ENCODE measurements at places on chromosomes 11 and 22.

- DNase-seq: peak; percentile 47
Observed at GRCh38 chr22:31046539-31047226, 34.4 kb upstream of the SMTN start.

GRCh38 chr11:3890806-3891205 is 35.3 kb downstream of the STIM1 start:
- no peak for DNase-seq

DNA sequence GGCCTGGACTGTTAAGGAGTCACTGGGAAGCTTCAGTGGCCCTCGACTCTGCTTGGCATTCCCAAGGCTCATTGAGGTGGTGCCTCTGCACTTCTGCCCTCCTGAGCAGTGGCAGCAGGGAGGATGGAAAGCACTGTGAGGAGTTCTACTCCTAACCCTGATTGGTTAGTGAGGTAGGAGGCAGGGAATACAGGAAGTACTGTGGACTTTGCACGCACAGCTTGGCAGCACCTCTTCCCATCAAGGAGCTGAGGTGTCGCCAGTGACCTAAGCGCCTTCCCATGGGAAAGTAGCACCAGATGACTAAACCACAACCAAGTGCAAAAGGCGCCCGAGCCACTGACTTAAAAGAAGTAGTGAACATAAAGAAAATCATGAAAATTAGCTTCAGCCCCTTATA is 152.5 kb upstream of the CADM1 start:
- no peak for DNase-seq

- no peak for DNase-seq
Observed at GRCh38 chr11:126797457-126798169, 203.0 kb downstream of the KIRREL3 start.

DNA sequence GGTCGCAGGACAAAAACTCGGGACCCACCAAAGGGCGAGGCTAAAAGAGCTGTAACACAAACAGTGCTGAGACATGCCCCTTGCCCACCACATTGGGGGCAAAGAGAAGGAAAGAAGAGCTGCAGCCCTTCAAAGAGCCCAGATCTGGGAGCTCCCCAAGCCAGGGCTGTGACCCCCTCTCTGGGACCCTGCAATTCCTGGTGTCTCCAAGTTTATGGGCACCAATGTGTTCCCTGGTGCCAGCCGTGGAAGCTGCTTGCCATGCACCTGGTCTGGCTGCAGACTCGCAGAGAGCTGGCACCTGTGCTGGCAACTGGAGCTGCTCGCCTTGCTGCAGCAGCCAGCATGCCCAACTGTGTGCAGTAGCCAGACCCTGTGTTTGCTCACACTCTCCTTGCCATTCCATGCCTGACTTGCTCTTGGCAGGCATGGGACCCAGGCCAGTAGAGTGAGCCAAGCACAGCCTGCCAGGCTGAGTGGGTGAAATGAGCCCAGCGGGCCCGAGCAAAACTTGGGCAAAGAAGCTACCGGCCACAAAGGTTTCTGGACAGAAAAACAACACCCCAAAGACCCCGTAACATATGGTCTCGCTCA is 16.0 kb downstream of the RRP8 start:
- no peak for DNase-seq

DNA sequence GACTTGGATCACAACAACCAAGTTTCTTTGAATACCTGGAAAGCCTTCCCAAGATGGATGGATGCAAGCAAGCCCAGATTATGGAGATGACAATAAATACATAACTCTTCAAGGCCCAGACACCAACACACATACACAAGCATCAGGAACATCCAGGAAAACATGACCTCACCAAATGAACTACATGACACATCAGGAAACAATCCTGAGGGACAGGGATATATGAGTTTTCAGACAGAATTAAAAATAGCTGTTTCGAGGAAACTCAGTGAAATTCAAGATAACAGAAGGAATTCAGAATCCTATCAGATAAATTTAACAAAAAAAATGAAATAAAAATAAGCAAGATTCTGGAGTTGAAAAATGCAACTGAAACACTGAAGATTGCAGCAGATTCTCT is 659.4 kb downstream of the METTL15 start:
- DNase-seq: no peak

GRCh38 chr22:40507491-40507890 is 129.0 kb downstream of the MRTFA start:
- DNase-seq: no peak

- peak; percentile 82 for DNase-seq
Observed at GRCh38 chr11:110128161-110128560, 35.0 kb downstream of the ZC3H12C start.

DNA sequence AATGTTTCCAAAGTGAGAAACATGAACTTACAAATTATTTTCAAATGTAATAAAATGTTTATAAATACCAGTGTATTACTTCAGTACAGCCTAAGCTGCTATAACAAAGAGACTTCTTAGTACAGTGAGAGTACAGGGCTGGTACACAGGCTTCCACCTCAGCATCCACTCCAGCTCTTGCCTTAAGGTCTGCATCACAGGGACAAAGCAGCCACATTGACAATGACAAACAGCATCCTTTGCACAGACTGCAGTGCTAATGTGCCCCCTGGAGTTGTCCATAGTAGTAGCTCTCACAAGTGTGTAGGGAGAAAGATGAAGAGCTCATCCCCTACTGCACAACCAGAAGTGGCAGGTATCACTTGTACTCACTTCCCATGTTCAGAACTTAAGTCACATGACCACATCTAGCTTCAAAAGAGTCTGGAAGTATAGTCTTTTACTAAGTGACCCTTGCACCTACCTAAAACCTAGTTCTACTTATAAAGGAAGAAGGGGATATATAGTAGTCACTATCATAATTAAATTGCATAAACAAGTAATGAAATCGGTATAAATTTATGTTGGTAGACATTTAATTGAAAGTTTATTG is 10.7 kb upstream of the LIPT2 start:
- no peak for DNase-seq

DNA sequence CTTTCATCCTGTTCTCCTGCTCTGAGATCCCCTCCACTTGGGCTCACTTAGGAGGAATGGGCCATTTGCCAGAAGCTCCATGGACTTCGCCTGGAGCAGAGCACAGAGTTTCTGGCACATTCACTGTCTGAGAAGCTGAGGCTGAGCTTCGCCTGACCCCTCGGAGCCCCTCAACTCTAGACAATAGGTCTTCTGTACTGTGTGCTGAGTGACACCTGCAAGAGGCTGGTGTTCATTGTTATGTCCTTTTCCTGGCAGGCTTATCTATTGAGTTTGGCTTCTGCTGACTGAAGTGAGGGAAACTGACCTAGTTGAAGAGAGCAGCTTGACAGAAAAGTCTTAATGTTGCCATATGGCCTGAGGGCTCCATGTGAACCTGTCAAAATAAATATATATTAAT is 124.3 kb downstream of the EHF start:
- DNase-seq: no peak

DNA sequence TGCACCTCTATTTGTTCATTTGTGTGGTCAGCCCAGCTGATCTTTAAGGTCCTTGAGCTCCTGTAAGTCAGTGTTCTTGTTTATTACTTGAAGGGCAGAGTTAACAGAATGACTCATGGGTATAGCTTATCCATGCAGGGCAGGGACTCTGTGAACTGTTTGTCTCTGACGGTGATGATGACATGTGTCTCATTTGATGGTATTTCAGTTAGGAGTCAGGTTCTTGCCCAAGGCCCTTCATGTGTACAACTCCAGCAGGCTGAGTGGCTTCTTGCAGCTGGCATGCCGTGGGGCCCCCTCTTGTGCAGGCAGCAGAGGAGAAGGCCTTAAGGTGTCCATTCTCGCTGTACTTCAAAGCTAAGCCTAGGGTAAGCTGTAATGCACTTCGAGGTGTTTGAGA is 165.1 kb downstream of the DBX1 start:
- peak; percentile 91 for DNase-seq

- no peak for DNase-seq
Observed at GRCh38 chr11:61589961-61590360, 9.1 kb upstream of the SYT7 start.

DNA sequence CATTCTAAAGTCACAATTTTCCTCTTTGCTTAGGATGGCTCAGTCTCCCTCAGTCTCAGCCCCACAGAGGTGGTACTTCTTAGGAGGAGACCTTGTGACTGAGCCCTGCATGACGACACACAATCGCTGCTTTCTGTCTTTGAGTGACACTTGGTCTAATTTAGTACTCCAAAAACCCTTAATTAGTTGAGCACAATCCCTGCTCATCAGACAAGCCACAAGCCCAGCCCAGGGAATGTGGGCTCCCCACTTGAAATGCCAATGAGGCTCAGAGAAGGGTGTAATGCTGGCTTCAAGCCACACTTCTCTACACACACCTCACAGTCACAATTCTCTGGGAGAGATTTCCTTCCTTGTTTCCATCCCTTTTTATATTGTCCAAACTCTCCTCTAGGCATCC is 101.8 kb downstream of the FEZ1 start:
- DNase-seq: no peak

DNA sequence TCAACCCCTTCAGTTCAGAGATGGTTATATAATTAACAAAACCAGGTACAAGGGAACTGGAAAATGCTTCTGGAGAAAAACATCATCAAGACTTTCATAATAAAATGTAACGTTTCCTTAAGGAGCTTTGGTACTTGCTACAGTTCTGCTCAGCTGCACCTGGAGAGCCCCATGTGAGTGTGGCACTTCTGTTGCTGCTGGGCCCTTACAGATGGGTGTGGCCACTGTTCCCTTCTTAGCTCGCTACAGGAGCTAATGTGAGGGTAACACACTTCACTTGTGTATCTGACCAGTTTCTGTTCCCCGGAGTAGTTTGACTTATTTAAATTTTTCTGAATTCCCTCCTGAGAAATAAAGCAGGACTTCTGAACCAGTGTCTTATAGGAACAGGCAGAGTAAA is 4.0 kb downstream of the POU2AF3 start:
- DNase-seq: no peak

GRCh38 chr11:42319921-42320320 is 860.5 kb upstream of the LRRC4C start:
- no peak for DNase-seq

GRCh38 chr22:28442711-28443525 is 236.7 kb downstream of the TTC28 start:
- peak; percentile 65 for DNase-seq

DNA sequence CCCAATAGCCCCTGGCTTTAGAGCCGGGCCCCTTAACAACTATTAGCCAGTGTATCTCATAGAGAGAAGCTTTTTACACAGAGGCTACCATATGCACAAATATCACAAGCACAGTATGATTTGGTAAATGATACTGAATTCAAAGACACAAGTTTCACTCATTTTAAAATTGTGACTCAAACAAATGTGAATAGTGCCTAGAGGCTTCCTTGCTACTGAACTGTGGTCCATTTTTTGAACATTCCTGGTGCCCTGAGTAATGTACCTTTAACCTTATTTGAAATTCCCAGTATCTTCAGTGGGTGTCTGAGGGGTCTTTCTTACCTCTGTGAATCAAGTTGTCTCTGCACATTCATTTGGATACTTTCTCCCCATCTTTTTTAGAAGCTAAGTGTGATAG is 156.2 kb downstream of the MAML2 start:
- DNase-seq: no peak

- DNase-seq: no peak
Observed at GRCh38 chr11:1336836-1337646, 27.6 kb upstream of the TOLLIP start.

GRCh38 chr22:44201665-44202064 is 20.9 kb downstream of the PARVG start:
- no peak for DNase-seq

DNA sequence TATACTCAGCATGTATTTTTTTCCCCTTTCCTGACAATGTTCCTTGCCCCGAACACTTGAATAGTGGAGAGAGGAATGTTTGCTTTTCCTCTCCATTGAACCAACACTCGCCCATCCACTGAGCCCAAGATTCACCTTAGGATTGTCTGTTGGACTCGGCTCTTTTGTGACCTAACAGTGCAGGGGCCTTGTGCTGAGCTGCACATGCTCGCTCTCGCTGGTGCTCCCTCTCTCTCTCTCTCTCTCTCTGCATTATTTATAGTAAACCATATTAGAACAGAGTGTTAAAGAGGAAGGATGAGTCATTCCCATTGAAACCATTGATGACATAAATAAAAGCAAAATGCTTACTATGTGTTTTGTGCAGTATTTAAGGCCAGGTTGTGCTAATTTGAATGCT is 20.7 kb downstream of the ZBTB16 start:
- peak; percentile 63 for DNase-seq

DNA sequence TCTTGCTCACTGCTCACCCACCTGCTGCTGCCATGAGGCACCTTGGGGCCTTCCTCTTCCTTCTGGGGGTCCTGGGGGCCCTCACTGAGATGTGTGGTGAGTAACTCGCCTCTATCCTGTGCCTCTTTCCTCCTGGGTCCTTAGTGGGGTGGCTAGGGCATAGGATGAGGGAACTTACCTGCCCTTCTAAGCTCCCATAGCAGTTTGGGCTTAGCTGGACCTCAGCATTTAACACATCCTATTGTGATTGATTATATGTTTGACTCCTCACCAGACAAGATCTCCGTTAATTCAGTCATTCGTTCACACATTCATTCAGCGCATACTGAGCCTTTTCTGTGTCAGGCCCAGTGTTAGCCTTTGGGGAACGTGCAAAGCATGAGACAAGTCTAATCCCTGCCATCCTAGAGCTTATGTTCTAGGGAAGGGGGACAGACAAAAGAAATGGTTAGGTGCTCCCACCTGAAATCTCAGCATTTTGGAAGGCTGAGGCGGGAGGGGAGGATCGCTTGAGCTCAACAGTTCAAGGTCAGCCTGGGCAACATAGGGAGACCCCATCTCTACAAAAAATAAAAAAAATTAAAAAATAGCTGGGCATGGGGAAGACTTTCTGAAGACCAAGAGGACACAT is 441 bp downstream of the TCN2 start:
- no peak for DNase-seq

DNA sequence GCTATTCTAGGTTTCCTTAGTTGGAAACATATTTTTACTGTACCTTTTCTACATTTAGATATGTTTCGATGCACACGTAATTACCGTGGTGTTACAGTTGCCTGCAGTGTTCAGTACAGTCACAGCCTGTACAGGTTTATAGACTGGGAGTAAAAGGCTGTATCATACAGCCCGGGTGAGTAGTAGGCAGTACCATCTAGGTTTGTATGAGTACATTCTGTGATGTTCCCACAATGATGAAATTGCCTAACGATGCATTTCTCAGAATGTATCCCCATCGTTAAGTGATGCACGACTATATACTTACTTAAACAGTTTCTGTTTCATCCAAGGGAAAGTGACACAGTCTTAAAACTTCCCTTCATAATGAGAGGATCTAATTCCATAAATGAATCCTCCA is 13.1 kb upstream of the THY1 start:
- no peak for DNase-seq

Measured in fibroblast of gingiva (primary cell).